Gastrocnemius medialis (tissue), 4 donors: ENCODE measurements at places on chromosomes 5 and 9.

DNA sequence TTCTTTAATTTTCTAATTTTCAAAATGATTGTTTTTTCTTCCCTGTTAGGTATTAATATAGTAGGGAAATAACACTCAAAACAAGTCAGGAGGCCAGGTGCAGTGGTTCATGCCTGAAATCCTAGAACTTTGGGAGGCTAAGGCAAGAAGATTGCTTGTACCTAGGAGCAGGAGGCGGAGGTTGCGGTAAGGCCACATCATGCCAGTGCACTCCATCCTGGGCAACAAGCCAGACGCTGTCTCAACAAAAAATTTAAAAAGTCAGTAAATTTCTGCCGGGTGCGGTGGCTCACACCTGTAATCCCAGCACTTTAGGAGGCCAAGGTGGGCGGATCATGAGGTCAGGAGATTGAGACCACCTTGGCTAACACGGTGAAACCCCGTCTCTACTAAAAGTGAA is 10.2 kb upstream of the CDK7 start:
- H3K27ac ChIP-seq, result no peak overlapping the region
- H3K4me3 ChIP-seq, result no peak overlapping the region
- DNase-seq, result no peak
- no peaks in the 10 kb centered on the region for H3K36me3 ChIP-seq

- DNase-seq, result no peak
- no peaks in the 10 kb centered on the region for H3K27me3 ChIP-seq
- no peak overlapping the region for H3K4me3 ChIP-seq
- peak overlapping the region; percentile 82 for H3K27ac ChIP-seq
- peaks cover 47% of the 10 kb centered on the region for H3K4me1 ChIP-seq
Observed at GRCh38 chr5:138955671-138956295, 80.6 kb upstream of the LRRTM2 start.

- H3K4me1 ChIP-seq, result no peaks in the 10 kb centered on the region
- DNase-seq, result no peak
- H3K4me3 ChIP-seq, result no peak overlapping the region
- no peaks in the 10 kb centered on the region for H3K27me3 ChIP-seq
Observed at GRCh38 chr5:91170266-91170665, 212.9 kb downstream of the ARRDC3 start.

DNA sequence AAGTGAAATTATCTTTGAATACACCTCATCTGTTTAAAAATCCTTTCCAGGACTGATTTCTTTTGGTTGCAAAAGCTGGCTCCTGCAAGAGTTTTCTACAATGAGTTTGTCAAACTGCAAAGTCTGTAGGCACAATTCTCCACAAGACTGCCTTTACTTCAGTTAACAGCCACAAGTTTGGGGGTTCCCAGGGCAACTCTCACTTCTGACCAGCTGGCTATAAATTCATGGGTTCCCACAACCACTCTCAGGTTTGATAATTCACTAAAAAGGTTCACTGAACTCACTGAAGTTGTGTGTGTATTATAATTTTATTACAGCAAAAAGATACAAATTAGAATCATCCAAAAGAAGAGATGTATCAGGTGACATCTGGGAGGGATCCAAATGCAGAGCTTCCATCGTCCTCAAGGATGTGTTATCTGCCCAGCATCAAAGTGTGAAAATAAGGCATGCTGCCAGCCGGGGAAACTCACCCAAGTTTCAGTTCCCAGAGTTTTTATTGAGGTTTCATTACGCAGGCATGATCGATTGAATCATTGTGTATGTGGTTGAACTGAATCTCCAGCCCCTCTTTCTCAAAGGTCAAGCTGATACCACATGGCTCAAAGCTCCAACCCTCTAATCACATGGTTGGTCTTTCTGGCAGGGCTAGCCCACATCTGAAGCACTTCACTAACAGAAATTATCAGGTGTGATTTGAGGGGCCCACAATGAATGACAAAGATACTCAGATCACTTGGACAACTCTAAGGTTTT is 19.0 kb upstream of the PSIP1 start:
- H3K27me3 ChIP-seq, result no peaks in the 10 kb centered on the region
- no peak overlapping the region for H3K27ac ChIP-seq
- H3K4me3 ChIP-seq, result no peak overlapping the region
- H3K36me3 ChIP-seq, result no peaks in the 10 kb centered on the region

DNA sequence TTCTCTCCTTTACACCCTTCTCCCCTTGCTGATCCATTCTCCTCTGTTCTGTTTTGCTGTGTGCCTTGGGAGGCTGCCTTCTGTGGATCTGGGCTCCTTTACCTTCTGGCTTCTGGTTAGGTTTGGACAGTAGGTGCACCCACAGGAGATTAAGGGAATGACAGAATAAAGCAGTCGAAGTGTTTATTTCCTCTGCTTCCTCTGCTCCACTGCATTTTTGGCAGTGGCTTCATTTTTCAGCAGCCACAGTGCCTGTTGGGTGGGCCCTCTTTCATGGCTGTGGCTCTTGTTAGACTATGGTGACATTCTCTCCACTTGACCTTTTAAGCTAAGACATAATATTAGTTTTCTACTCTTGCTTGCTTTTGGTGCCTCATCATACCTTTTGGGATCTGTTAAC is 144.1 kb downstream of the CCDC171 start:
- no peaks in the 10 kb centered on the region for H3K27me3 ChIP-seq
- H3K36me3 ChIP-seq, result no peaks in the 10 kb centered on the region
- no peak overlapping the region for H3K27ac ChIP-seq
- no peak for DNase-seq
- no peak overlapping the region for H3K4me3 ChIP-seq

DNA sequence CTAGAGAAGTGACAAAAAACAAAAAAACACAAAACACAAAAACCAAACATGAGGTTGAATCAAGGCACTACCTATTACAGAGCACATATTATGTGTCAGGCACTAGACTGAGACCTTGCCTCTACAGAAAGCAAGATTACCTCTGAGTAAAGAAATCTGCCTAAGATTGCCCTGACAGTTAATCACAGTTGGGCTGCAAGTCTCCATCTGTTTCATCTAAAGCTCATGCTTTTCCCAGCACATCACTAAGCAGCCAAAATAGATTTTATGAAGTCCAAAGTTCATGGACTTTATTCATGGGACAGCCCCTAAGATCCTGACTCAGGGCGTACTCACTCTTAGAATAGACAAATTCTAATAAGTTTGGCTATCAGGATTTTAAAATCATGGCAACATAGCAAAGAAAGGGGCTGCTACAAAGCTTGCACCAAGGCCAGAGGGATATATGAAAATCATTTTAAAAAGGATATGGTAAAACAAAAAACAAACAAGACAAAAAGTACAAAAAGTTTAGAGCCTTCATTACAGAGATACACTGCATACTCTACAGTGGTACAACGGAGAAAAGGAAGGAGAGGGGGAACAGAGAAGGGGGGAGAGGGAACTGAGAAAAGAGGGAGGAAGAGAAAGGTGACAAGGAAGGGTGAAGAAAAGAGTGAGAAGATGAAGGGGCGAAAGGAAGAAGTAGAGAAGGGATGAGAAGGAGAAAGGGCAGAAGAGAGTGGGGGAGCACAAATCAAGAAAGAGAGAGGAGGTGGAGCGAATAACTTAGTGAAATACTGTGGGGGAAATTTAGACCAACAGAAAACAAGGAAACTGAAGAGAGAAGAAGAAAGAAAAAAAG is 58.2 kb downstream of the RICTOR start:
- H3K4me1 ChIP-seq, result peaks cover 52% of the 10 kb centered on the region
- H3K36me3 ChIP-seq, result peaks cover 27% of the 10 kb centered on the region
- no peaks in the 10 kb centered on the region for H3K27me3 ChIP-seq
- H3K4me3 ChIP-seq, result no peak overlapping the region
- no peak for DNase-seq

DNA sequence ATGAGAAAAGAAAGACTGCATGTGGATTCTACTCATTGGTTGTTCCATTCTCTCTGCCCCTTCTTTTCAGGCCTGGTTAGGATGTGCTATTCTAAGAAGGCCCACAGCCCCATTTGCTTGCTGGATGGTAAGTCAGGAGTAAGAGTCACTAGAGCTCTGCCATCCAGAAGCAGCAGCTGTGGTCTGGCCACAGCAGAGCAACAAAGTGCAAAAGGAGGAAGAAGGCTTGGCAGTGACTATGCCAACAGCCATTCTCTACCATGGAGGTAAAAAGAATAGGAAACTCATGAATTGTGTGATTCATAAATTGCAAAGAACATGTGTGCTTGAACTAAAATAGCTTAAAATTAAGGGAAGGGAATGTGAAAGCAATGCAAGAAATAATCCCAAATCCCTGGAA is 20.9 kb downstream of the KLHL3 start:
- DNase-seq, result no peak
- H3K27me3 ChIP-seq, result no peaks in the 10 kb centered on the region
- H3K36me3 ChIP-seq, result no peaks in the 10 kb centered on the region
- no peaks in the 10 kb centered on the region for H3K4me1 ChIP-seq

GRCh38 chr5:126053630-126054029 is 369.6 kb upstream of the GRAMD2B start:
- no peaks in the 10 kb centered on the region for H3K4me1 ChIP-seq
- no peaks in the 10 kb centered on the region for H3K36me3 ChIP-seq
- H3K27me3 ChIP-seq, result no peaks in the 10 kb centered on the region
- no peak overlapping the region for H3K27ac ChIP-seq
- no peak overlapping the region for H3K4me3 ChIP-seq
- no peak for DNase-seq

DNA sequence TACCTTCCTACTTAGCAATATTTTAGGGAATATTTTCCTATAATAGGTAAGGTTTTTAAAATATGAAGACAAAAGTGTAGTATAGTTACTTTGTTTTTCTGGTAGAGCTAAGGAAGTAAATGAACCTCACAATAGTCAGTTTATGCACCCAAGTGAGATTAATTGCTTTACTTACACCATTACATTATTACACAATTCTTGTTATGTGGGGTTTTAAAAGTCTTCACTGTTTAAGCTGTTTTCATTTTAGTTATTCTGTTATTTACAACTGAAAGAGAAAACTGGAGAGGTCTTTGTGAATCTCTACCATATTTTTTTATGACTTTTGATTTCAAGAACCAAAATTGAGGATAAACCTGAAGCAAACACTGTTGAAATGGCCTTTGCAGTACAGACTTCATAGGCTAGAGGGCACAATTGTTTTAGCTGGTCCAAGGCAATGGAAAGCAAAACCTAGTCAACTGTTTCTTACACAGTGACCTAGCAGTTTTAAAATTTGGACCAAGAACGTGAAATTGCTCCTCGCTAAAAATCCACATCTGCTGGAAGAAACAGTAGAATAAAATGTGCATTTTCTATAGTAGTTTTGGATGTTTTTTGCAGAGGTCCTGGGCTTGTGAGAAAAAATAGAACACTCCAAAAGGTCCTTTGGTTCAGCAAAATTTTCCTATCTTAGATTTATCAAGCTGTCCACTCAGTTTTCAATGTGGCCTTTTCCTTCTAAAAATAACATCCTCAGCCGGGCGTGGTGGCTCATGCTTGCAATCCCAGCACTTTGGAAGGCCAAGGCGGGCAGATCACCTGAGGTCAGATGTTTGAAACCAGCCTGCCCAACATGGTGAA is 66.4 kb upstream of the FER start:
- peak; percentile 50 for DNase-seq
- H3K4me1 ChIP-seq, result no peaks in the 10 kb centered on the region
- H3K27ac ChIP-seq, result peak overlapping the region; percentile 41
- no peaks in the 10 kb centered on the region for H3K27me3 ChIP-seq
- no peaks in the 10 kb centered on the region for H3K36me3 ChIP-seq

- DNase-seq, result no peak
- no peak overlapping the region for H3K4me3 ChIP-seq
- no peak overlapping the region for H3K27ac ChIP-seq
Observed at GRCh38 chr5:2856206-2856605, 104.7 kb upstream of the IRX2 start.

DNA sequence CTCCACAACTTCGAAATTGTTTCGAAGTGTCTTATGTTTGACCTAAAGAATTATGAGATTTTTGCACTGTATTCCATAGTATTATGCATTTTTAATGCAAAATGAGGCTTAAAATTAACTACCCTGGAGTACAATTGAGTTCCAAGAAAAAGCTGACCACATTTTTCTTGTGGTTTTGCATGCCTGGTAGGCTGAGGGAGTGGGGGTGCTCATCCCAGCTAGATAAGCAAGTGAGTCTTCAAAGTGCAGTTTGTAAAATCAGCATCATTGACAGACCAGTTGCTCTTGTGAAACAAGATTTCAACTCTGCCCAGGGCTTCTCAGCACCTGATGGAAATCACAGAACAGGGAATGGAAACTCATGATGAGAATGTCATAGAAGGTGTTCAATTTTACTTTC is 17.0 kb upstream of the NDUFS4 start:
- no peak for DNase-seq
- no peaks in the 10 kb centered on the region for H3K27me3 ChIP-seq
- H3K27ac ChIP-seq, result no peak overlapping the region
- H3K4me1 ChIP-seq, result no peaks in the 10 kb centered on the region
- no peak overlapping the region for H3K4me3 ChIP-seq

- DNase-seq, result no peak
- no peaks in the 10 kb centered on the region for H3K36me3 ChIP-seq
- H3K27me3 ChIP-seq, result no peaks in the 10 kb centered on the region
- H3K4me3 ChIP-seq, result no peak overlapping the region
- no peak overlapping the region for H3K27ac ChIP-seq
Observed at GRCh38 chr9:111106202-111106601, 67.9 kb upstream of the LPAR1 start.

- no peak for DNase-seq
- H3K27me3 ChIP-seq, result no peaks in the 10 kb centered on the region
- H3K4me3 ChIP-seq, result no peak overlapping the region
- no peaks in the 10 kb centered on the region for H3K36me3 ChIP-seq
Observed at GRCh38 chr9:99748676-99749075, 73.0 kb upstream of the NR4A3 start.

GRCh38 chr5:32534041-32534440 is 51.3 kb upstream of the SUB1 start:
- DNase-seq, result no peak
- H3K36me3 ChIP-seq, result no peaks in the 10 kb centered on the region
- H3K27ac ChIP-seq, result no peak overlapping the region
- H3K4me3 ChIP-seq, result no peak overlapping the region

- no peaks in the 10 kb centered on the region for H3K27me3 ChIP-seq
- peaks cover 75% of the 10 kb centered on the region for H3K4me1 ChIP-seq
- DNase-seq, result no peak
- H3K4me3 ChIP-seq, result no peak overlapping the region
- H3K36me3 ChIP-seq, result no peaks in the 10 kb centered on the region
- H3K27ac ChIP-seq, result no peak overlapping the region
Observed at GRCh38 chr5:171961117-171961516, 45.3 kb downstream of the FBXW11 start.

- H3K36me3 ChIP-seq, result no peaks in the 10 kb centered on the region
- no peak overlapping the region for H3K4me3 ChIP-seq
- DNase-seq, result no peak
- H3K4me1 ChIP-seq, result no peaks in the 10 kb centered on the region
Observed at GRCh38 chr5:8844847-8845246, 701.0 kb downstream of the SEMA5A start.
